ENCODE measurements at places on chromosomes 1 and 21.

GRCh38 chr1:234660536-234661316, 50.7 kb upstream of the IRF2BP2 start:
- no peak for DNase-seq

- DNase-seq: no peak
These were observed 15.4 kb downstream of the LIN9 start for GRCh38 chr1:226293553-226293920.

GRCh38 chr1:161439280-161440232, 65.7 kb upstream of the FCGR2A start:
- DNase-seq: no peak

DNA sequence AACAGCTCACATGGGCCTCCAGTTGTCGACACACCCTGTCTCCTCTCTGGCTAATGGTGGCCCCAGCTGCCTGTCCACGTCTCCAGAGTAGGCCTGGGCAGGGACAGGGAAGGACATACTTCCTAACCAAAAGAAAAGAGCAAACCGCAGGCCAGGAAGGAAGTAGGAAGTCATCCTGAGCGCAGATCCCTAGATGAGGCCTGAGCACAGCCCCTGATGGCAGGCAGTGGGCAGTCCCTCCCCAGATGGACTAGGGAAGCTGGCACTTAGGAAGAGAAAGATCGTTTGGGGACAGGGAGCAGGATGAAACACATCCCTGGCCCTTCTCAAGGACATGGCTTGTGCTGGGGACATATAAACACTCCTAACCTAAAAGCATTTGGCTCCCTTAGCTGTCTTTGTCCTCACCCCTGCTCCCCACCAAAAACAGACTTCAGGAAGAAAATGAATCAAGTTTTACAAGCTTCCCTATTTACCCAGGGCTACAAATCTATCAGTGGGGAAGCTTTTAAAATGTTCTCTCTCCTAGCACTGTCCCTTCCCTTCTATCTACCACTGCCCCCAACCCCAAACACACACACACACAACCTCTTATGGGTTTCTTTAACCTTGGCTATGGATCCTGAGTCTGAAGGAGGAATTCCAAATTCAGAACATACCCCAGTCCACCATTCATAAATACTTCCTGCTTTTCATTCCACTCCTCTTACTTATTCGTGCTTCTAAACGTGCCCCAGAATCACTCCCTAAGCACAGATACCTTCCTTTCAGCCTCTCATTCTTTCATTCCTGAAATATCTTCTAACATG, 21.1 kb downstream of the SSBP3 start:
- no peak for DNase-seq

GRCh38 chr1:24707687-24708086, 37.6 kb upstream of the CLIC4 start:
- DNase-seq: no peak

- DNase-seq: no peak
These were observed 142.4 kb downstream of the CAMTA1 start for GRCh38 chr1:6927626-6928025.

GRCh38 chr1:101816262-101816661, 180.5 kb downstream of the OLFM3 start:
- DNase-seq: no peak

DNA sequence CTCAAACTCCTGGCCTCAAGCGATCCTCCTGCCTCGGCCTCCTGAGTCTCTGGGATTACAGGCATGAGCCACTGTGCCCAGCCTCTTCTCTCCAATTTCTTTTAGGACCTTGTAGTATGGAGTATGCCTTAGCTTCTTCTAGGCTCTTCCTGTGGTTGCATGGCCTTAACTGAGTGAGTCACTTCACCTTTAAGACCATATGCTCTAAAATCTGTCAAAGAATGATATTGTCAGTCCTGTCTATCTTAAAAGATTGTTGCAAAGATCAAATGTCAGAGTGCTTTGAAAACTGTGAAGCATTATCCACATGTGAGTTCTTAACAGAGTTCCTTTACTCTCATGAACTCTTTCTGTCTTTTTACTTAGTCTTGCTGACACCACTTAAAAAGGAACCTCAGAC, 37.2 kb downstream of the ATP2B4 start:
- no peak for DNase-seq

Data from naive thymus-derived CD4-positive, alpha-beta T cell (primary cell).